ENCODE measurements at places on chromosomes 4 and X.

- no peak for DNase-seq
These were observed 8.8 kb downstream of the TMPRSS11D start for GRCh38 chr4:67874986-67875385.

GRCh38 chr4:122821092-122821491 lies 5.5 kb upstream of the FGF2 start:
- no peak for DNase-seq

GRCh38 chr4:116217781-116218180 lies 867.6 kb downstream of the TRAM1L1 start:
- DNase-seq, result no peak

- DNase-seq, result no peak
These were observed 42.3 kb downstream of the TBC1D14 start for GRCh38 chr4:6951880-6952381.

DNA sequence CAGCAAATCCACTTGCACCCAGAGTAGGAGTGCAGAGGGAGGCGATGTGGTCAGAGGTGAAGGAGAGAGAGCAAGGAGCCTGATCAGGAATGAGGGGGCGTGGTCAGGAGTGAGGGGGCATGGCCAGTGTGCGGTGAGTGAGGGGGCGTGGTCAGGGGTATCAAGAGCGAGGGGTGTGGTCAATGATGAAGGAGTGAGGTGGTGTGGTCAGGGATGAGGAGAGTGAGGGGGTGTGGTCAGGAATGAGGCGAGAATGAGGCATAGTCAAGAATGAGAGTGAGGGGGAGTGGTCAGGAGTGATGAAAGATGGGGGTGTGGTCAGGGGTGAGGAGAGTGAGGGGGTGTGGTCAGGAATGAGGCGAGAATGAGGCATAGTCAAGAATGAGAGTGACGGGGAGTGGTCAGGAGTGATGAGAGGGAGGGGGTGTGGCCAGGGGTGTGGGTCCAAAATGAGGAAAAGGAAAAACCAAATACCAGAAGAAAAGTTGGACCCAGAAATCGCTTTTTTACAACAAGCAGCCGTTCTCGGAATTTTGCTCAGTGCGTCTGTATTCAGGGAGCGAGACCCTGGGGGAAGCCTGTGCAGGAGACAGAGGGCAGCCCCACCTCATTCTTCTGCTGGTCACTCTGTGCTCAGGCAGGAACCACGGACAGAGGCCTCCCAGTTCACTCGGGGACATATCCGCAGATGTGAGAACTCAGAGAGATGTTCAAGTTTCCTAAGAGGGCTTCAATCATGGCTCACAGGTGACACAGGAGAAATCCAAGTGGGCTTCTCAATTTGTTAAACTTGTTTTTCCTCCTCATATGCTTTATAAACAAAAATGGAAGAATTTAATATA lies 47.5 kb downstream of the MAGEA1 start:
- DNase-seq, result no peak

GRCh38 chrX:55697381-55697780 lies 20.2 kb upstream of the RRAGB start:
- no peak for DNase-seq

- no peak for DNase-seq
These were observed 49.5 kb downstream of the PHEX start for GRCh38 chrX:22081475-22082092.

DNA sequence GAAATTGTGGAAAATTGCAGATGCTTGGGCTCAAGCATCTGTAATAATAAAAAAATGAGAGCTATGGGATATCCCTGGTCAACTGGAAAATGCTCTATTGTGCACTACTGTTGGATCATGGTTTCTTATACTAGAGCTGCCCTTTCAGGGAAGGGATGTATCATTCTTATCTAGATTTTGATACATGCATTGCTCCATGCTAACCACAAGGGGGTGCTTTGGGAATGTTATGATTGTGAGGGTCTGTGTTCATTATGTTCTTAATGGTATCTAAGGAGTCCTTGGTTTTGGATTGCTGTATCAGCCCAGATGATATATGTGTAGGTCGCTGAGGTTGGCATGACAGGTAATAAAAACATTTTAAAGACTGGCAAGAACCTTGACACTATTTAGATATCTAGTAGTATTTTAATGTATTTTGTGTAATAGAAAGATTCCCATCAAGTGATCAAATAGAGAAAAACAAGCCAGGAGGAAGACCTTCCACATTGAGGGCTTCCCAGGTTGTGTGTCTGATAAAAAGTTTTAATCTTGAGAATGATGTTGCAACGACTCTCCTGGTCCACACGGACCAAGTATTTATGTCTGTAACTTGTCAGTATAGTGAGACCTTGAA lies 49.2 kb upstream of the TLR2 start:
- no peak for DNase-seq

GRCh38 chr4:105894660-105895582 lies at the start of gene NPNT:
Gene NPNT, plus strand, starts transcription at chr4:105895471. Its CDS starts 182 bp downstream, at chr4:105895653.
- no peak for DNase-seq

- no peak for DNase-seq
These were observed 856.2 kb downstream of the STIM2 start for GRCh38 chr4:27716693-27717430.

DNA sequence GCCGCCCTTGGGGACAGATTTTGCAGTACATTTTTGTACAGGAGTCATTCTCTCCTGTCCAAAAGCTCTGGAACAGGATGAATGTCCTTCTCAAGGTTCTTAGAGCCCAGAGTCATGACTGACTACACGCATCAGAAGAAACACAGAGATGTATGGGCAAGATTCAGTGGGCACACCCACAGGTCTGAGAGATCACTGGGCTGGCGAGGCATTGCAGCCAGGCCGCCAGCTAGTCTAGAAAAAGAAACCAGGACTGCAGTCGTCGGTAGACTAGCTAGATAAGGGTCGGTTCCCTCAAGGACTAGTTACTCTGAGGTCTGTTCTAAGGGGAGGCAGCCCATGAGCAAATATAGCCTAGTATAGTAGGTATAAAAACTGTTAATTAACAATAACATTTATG lies 19.8 kb downstream of the GBA3 start:
- no peak for DNase-seq

DNA sequence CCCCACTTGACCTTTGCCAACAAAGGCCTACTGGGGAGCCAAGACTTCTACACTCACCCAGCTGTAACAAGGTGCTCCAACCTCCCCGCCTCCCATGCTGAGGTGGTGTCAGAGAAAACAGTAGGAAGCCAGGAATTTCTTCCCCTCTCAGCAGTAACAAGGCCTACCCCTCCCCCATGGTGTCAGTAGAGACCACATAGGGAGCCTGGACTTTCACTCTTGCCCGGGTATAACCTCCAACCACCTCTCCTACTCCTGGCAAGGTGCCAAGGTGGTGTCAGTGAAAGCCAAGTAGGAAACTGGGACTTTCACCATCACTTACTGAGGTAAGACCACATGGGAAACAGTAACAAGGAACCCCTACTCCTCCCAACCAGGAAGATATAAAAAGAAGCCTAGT lies 93.1 kb downstream of the SLC16A2 start:
- no peak for DNase-seq

GRCh38 chr4:6633091-6633906 lies 7.2 kb upstream of the MRFAP1 start:
- DNase-seq, result no peak

- no peak for DNase-seq
These were observed 341.3 kb upstream of the KLF3 start for GRCh38 chr4:38322714-38323113.

DNA sequence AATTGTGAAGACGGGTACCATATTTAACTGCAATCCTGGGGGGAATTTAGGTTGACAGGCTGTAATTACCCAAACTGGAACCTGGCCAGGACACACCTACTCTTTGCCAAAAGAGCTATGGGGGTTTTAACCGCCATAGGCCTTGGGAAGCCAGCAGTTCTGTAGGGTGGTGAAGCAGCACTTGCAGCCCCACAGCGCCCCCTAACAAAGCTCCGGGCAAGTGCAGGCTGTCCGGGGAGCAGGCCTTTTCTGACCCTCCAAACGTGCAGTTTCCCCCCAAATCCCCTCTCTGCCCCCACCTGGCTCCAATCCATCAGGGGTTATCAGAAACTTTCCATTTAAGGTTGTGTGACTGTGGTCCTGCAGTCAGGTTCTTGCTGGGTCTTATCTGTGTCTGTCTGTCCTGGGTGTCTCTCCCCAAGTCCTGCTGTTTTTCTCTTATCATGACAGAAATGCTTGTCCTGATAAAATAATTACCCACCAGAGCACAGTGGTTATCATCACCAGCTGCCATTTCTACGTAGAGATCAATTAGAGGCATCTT lies 350.9 kb downstream of the MID1IP1 start:
- DNase-seq, result no peak

DNA sequence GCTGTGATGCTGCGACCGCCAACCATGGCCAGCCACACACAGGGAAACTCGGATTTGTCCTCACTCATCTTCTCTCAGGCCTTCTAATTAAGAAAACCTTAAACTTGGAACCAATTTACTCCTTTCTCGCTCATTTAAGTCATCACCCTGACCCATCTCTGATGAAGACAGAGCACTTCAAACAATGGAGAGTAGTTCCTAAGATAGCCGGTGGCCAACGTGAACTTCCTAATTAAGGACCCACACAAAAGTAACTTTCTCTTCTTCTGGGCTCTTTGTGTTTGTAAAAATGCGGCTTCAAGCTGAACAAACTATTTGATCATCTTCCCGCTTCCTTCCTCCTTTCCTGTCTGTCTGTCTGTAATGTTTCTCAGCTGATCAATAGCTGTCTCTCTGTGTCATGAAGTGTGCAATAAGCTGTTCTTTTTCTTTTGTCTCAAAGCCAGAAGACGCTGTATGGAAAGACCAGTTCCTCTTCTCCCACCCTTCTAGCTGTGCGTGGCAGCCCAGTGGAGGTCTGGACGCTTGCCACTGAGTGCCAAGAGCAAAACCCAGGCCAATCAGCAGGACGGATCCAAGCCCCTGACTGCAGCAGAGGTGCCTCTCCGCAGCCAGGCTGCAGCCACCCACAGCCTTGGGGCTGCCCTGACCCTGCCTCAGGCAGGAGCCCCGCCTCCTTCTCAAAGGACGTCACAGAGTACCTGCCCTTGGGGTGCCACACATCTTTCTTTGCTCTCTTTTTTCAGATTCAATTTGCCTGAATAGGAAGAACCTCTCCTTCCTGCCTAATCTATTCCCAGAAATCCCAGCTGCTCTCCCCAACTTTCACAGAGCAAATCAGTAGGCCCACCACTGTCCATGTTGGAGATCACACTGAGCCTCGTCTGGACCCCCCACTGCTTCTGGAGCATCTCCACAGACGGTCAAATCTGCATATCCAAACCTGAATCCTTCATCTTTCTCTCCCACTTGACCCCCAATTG lies 59.3 kb downstream of the MAML3 start:
- DNase-seq, result no peak

DNA sequence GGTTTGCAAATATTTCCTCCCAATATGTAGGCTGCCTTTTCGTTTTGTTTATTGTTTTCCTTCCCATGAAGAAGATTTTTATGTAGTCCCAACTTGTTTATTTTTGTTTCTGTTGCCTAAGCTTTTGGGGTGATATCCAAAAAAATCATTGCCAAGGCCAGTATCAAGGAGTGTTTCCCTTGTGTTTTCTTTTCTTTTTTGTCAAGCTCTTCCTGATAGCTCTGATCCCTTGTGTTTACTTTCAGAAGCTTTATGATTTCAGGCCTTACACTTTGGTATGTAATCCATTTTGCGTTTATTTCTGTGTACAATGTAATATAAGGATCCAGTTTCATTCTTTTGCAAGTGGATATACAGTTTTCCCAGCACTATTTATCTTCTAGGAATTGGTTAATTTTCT lies 93.9 kb downstream of the KLHL13 start:
- DNase-seq, result no peak

GRCh38 chr4:25861951-25862410 lies 807 bp downstream of the SEL1L3 start:
- no peak for DNase-seq

DNA sequence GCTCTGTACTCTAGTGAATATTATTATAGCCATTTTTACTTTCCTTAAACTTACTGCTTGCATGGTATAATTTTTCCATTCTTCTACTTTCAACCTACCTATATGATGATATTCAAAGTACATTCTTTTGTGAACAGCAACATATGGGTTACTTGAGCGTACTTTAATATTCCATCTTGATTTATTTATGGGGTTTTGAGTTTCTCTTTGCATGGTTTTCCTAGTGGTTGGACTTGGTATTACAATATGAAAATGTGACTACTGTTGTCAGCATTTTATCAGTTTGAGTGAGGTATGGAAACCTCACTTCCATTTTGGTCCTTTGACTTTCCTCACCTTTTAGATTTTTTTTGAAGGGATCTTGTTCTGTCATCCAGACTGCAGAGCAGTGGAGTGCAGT lies 35.9 kb downstream of the ADGRG4 start:
- DNase-seq, result no peak

- no peak for DNase-seq
These were observed 37.0 kb downstream of the AWAT2 start for GRCh38 chrX:70012756-70013155.

DNA sequence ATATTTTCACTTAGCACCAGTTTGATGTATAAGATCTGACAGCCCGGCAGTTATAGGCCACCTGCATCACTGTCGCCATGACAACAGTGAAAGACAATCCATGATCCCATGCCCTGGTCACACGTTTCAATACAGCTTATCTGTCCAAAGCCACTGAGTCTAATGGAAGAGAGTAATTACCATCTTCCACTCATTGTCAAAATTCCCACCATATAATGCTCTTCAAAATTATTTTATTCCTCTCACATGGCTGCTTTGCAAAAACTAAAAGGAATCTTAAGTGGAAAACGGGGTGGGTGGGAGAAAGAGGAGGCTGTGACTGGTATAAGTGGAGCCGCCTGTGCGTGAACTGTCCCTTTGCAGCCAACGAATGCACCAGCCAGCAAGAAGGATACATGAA lies 44.2 kb downstream of the MAML3 start:
- no peak for DNase-seq

DNA sequence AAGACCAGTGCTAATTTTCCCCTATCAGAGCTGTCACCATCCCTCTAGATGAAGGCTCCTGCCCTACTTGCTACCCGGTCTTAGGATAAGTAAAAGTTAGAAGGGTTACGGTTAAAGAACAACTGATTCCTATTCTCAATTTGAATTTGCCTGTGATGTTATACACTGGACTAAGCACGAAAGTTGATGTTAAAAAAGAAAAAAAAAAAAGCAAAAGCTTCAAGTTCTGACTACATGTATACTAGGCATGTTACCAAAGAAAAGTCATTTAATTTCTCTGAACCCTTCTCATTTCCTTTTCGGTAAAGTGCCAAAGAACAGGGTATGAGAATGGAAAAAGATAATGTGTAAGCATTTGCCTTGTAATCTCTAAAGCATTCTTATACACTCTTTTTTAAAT lies 1.4 kb upstream of the PPID start:
- no peak for DNase-seq

- no peak for DNase-seq
These were observed 27.0 kb downstream of the SH2D1A start for GRCh38 chrX:124373348-124373747.

DNA sequence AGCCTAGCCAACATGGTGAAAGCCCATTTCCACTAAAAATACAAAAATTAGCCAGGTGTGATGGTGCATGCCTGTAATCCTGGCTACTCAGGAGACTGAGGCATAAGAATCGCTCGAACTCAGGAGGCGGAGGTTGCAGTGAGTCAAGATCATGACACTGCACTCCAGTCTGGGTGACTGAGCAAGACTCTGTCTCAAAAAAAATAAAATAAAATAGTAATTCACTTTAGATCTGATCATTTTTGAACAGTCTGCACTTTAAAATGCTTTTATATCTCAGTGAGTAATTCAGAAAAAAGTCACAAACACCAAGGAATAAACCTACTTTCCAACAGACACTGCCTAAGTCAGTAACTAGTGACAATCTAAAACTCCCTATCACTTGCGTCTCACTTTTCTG lies 25.6 kb upstream of the CORIN start:
- DNase-seq, result no peak
